ENCODE measurements at places on chromosomes 1 and 21. TPM values are rescaled to one million over a fixed set of nuclear protein-coding genes. Genes with fewer than 3 reads are reported as not detected.

The LCE2A gene
- total RNA-seq: not detected

The APOBEC4 gene
- not detected for total RNA-seq

The TNFRSF18 gene
- total RNA-seq: 1.0 TPM

The FMN2 gene
- total RNA-seq: 0.49 TPM

The NMNAT2 gene
- 0.32 TPM for total RNA-seq

The LORICRIN gene
- total RNA-seq: not detected

The GPX7 gene
- 7.0 TPM for total RNA-seq

The PRAMEF10 gene
- total RNA-seq: not detected

The GSTM1 gene
- total RNA-seq: not detected
